ENCODE measurements at places on chromosomes 5 and 9.

- DNase-seq: no peak
Observed at GRCh38 chr5:16313761-16314160, 134.2 kb upstream of the MARCHF11 start.

DNA sequence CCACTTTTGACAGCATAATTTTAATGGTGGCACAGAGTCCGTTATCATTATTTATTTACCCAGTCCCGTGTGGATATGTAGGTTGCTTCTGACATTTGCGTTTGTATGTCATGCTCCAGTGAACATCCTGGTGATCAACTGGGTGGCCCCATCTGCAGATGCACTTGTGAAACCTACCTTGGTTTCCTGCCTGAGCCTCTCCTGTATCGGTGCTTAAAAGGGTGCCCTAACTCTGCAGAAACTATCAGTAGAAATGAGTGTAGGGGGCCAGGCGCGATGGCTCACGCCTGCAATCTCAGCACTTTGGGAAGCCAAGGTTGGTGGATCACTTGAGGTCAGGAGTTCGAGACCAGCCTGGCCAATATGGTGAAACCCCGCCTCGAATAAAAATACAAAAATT, 92.1 kb upstream of the IER5L start:
- peak; percentile 27 for DNase-seq

DNA sequence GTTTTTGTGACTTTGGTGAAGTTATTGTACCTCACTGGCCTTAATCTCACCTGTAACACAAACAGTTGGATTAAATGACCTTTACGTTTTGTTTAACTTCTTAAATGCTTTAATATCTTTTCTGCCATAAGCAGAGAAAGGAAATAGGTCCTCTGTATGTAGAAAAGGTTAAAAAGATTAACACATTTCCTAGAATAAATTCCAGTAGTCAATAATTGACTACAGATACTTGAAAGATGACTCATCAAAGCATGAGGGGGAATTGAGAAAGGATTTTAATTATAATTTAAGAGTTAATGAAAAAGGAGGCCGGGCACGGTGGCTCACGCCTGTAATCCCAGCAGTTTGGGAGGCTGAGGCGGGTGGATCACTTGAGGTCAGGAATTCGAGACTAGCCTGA, 35.8 kb upstream of the CMYA5 start:
- DNase-seq: no peak

GRCh38 chr9:68750255-68750654, 45.2 kb downstream of the PIP5K1B start:
- no peak for DNase-seq

- no peak for DNase-seq
Observed at GRCh38 chr9:120946259-120946658, 19.7 kb upstream of the TRAF1 start.

- no peak for DNase-seq
Observed at GRCh38 chr9:27527702-27528075, 1.9 kb downstream of the MOB3B start.

GRCh38 chr9:30943446-30944224, 1440.8 kb upstream of the ACO1 start:
- no peak for DNase-seq

- peak; percentile 42 for DNase-seq
Observed at GRCh38 chr9:129068990-129069861, 11.7 kb upstream of the DOLPP1 start.

- DNase-seq: no peak
Observed at GRCh38 chr5:96090215-96090614, 128.6 kb upstream of the ELL2 start.

DNA sequence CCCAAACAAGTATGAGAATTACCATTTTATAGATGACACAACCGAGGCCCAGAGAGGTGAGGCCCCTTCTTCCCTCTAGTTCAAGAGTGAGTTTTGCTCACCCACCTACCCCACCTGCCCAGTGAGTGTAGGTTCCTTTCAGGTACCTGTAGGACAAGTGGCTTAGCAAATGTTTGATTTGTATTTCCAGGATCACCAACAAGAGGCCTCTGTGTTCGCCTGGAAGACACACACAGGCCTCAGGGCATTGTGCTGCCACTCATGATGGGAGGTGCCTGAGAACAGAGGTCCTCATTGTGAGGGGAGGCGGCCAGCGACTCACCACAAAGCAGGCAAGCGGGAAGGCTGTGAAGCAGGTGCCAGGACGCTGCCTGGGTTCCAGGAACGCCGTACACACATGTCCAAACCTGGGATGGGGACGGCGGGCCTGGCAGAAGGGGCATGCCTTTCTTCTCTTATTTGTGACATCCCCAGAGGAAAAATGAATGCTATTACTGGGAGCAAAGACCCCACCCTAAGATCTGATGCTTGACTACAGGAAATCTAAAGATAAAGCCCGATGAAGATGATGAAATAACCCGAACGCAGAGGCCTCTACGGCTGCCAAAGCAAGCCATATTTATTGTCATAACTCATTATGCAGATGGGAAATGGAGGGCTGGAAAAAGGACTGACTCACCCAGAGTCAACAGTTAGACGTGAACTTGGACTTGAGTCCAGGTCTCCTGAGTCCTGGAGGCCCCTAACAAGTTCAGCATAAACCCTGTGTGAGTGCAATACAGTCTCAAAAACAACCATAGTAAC, 60.2 kb upstream of the SLC25A51 start:
- no peak for DNase-seq

DNA sequence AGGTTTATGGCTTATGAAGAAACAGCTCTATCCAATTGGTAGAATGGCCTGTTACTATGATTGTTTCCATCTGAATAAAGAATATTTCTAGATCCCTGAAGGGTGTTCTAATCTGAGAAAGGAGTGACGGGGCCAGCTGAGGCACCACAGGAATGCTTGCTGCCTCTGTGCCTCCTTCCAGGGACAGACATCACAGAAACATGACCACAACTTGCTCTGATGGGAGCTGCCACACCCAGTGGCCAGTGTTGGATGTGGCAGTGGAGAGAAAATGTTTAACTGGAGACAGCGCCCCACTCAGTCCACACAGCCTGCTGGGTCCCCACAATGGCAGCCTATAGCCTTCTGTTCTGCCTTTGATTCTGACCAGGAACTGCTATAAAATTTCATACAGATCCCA, 38.6 kb upstream of the TESK1 start:
- DNase-seq: no peak

- no peak for DNase-seq
Observed at GRCh38 chr5:60668686-60669304, 31.2 kb downstream of the DEPDC1B start.

- DNase-seq: no peak
Observed at GRCh38 chr9:38700695-38701094, 19.2 kb downstream of the FAM240B start.

DNA sequence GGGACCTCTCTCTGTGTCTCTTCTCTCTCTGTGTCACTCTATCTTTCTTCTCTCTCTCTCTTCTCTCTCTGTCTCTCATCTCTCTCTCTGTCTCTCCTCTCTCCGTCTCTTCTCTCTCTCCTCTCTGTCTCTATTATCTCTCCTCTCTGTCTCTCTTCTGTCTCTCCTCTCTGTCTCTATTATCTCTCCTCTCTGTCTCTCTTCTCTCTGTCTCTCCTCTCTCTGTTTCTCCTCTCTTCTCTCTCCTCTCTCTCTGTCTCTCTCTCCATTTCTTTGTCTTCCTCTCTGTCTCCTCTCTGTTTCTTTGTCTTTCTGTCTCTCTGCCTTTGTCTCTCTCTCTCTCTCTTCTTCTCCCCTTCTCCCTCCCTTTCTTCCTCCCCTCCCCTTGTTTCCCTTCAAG, 3.2 kb upstream of the OLFM1 start:
- DNase-seq: no peak

DNA sequence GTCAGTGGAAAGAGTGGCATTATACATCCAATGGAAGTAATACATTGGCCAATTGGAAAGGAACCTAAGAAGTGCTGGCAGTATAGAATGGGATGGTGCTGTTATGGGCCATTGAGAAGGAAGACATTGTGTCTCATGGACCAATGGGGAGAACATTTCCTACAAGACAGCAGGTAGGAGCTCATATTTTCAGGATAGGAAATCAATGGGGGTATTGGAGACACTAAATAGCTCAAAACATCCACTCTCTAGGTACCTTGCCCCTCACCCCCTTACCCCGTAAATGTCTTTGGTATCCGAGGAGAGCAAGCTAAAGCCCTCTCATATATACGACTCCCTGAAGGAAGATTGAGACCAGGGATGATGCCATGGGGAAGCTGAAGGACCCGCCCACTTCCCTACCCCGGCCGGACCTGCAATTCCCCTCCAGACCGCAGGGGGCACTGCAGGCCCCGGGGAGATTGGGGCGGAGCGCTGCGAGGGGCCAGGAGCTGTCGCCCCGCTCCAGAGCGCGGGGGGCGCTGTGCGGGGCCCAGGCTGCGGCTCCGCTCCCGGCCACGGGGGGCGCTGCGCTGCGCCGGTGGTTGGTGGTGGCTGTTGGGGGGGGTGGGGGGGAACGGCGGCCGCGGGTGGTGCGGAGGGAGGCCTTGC, at the start of gene KDM3B:
KDM3B (plus strand) TSS at position 615 of the 651 bp plus-strand sequence. CDS start 111 bp downstream, outside the sequence.
- DNase-seq: peak; percentile 74

GRCh38 chr9:119412399-119412798, 43.2 kb upstream of the BRINP1 start:
- DNase-seq: no peak

DNA sequence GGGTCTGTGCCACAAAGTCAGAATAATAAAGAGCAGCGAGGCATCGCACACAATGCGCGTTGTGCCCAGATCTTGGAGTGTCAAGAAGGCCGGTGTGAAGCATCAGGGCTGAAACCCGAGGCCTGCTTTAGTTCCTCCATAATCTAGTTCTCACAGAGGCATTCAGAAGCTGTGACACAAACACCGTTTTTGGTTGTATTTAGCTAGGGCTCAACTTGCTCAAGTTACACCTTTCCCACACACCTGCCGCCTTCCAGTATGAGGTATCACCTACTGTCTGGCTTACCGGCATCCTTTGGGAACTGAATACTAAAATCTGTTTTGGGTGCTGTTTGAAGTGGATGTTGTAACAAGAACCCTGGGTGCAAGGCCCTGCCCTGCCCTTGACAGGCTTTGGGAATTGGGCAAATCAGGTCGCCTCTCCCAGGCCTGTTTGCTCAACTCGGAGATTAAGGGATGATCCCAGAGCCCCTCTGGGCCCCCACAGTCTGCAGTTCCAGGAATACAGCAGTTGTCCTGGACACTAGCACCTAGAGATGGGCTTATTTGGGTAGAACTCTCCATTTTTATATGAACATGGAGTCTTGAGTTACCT, 27.0 kb downstream of the SLC25A25 start:
- no peak for DNase-seq

- no peak for DNase-seq
Observed at GRCh38 chr9:97332993-97333392, 25.5 kb downstream of the CCDC180 start.

- DNase-seq: no peak
Observed at GRCh38 chr9:98983295-98984268, 39.9 kb downstream of the COL15A1 start.

- no peak for DNase-seq
Observed at GRCh38 chr9:94083384-94083783, 880 bp upstream of the PTPDC1 start.

DNA sequence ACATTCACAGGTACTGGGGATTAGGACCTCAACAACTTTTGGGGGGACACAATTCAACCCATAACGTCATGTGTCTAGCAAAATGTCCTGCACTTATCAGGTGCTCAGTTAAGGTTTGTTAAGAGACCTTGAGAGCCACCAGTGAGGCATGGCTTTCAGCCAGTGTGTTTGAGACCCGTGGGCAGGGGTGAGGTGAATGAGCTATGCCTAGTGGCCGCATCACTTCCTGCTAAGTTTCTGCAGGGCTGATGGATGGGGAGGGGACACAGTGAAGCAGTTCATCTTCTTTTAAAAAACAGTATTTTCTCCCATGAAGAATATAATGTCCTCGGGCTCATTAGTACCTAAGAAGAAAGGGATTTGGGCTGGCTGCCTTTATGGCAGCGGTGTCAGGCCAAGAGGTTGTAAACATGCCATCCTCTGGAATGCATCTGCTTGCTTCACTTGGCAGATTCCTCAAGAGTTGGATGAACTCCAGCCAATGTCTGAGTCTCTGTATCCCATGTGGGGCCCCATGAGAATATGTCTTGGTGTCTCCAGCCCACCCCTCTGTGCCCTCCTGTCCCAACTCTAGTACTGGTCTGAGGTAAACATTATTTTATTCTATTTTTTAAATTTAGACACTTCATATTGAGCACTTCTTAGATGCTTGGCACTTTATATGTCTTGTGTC, 282.2 kb downstream of the CWC27 start:
- no peak for DNase-seq

- DNase-seq: no peak
Observed at GRCh38 chr5:84218546-84218945, 166.1 kb downstream of the EDIL3 start.

GRCh38 chr9:123861756-123862120, 68.2 kb downstream of the DENND1A start:
- DNase-seq: no peak

- DNase-seq: no peak
Observed at GRCh38 chr9:129898185-129898584, 62.9 kb downstream of the USP20 start.

GRCh38 chr5:179377421-179378115, 32.3 kb upstream of the ADAMTS2 start:
- no peak for DNase-seq

- no peak for DNase-seq
Observed at GRCh38 chr9:92242260-92243136, 51.0 kb downstream of the IARS1 start.

DNA sequence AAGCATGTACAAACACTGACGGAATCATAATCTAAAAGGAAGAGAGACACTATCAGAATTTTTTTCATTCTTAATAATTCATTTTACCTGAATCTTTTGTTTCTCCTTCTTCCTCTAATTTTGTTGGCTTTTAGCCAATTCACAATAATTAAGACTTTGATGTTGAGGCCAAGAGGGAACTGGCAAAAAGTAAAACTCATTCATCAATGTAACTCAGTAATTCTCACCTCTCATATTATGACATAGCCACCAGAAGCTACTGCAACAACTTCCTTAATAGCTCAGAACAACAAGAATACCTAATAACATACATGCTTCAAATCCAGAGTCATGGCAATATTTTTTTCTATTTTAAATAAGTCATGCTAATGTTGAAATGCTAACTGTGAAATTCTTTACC, 64.5 kb downstream of the MCTP1 start:
- DNase-seq: no peak

GRCh38 chr9:84072621-84073180, 92.1 kb downstream of the RMI1 start:
- no peak for DNase-seq

- DNase-seq: no peak
Observed at GRCh38 chr5:153658149-153658548, 167.7 kb downstream of the GRIA1 start.

Measured in stimulated activated CD4-positive, alpha-beta T cell treated with anti-CD3 and anti-CD28 coated beads, TNF-alpha, amount 100 ng/mL, for 48 hours (primary cell).